Cortex of kidney (tissue), 1 donor: ENCODE measurements at places on chromosomes 1 and 21.

DNA sequence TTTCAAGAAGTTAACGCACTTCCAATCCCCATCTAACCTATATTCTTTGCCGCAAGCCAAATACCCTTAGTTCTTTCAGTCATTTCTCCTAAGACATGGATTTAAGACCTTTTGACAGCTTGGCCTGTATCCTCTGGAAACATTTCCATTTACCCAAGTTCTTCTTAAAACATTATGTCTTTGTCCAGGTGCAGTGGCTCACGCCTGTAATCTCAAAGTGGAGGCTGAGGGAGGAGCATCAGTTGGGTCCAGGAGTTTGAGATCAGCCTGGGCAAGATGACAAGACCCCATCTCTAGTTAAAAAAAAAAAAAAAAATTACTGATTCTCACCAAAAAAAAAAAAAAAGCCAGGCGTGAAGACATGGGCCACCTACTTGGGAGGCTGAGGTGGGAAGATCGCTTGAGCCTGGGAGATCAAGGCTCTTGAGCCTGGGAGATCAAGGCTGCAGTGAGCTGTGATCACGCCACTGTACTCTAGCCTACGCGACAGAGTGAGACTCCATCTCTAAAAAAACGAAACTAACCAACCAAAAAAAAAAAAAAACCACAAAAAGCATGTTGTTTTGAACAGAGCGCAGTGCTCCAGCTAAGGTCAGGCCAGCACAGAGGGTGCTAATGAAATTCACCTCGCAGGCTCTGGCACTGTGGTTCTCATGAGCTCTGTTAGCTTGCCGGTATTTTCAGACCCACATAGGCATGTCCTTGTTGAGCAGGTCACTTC, 36.0 kb downstream of the NUAK2 start:
- no peak for DNase-seq

- DNase-seq = no peak
Observed at GRCh38 chr1:219465212-219466093, 147.5 kb downstream of the ZC3H11B start.

- DNase-seq = no peak
Observed at GRCh38 chr1:206455666-206456344, 14.5 kb upstream of the IKBKE start.

GRCh38 chr1:171219346-171220080, 28.8 kb upstream of the FMO1 start:
- DNase-seq = no peak

DNA sequence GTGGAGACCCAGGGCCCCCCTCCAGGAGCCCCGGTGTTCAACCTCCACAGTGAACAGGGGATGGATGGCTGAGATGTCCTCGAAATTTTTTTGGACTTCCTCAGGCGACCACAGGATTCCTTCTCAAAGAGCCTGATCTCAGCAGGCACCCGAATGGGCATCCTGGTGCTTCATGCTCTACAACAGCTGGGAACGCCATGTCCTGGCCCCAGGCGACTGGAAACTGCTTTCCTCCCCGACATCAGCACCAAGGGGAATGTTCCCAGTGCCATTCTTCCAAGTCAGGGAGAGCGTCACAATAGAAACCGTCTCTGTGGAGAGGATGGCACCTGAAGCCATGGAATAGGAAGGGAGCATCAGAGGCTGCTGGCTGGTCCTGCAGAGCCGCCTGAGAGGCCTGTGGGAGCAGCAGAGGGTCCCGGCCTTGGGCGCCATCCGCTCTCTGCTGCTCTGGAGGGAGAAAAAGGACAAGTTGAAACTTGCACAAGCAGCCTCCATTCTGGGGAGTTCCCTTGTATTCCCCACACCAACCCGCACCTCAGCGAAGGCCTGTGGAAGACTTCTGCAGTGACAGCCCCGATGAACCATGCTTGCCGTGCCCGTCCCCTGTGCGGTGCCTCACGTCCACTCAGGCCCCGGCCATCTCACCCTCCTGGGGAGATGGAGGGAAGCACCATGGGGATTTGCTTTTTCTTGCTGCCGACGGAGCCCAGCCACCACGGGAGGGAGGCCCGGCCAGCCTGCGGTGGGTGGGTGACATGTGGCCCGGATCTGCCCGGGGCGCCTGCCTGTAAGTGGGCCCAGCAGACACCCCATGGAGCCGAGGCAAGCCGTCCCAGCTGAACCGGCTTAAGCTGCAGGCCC, 2.3 kb upstream of the ADARB1 start:
- no peak for DNase-seq

DNA sequence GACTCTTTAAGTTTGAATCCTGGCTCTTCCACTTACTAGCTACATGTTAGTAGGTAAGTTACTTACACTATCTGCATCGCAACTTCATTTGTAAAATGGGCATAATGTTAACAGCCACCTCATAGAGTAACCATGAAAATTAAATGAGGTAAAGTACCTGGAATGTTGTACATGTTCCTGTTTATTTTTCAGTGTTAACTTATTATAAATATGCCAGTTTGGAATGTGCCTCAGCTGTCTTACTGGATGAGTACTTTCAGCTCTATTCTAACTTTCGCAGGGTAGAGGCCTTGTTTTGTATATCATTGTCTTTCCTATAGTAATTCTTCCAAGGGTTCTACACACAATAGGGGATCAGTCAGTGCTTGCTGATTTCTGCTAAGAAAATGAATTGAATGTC, 167.4 kb downstream of the DUSP10 start:
- DNase-seq = no peak

DNA sequence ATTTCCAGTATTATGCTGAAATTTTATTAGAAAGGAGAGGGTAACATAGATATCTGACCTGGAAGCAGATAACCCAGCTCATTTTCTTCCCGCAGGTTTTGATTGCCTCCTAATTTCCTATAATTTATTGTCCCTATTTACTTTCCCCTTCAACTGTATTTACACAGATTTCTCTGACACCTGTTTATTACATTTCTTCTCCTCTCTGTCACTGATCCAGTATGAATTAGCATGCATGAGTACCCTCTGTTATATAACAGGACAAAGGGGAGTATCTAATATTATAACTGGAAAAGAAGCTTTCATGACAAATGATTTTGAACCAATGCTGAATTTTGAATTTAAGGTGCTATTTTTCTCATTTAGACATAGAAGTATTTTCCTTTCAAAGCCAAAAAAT, 37.4 kb downstream of the DENND1B start:
- no peak for DNase-seq

DNA sequence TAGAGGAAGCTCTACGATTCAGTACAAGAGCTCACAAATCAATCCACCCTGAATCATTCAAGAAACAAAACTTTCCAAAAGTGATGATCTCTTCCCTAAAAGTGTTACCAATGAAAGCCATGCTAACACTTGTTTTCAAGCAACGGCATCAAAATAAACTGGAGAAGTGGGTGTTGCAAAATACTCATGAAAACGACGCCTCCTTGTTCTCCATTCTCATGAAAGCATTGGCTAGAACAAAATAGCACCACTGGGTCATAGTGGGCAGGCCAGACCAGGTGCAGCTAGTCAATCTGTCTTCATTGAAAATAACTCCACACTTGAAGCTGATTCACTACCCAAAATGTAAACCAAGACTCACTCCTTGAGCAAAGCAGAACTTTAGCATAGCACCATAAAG, 4.3 kb downstream of the TIAM1 start:
- DNase-seq = no peak

- DNase-seq = no peak
Observed at GRCh38 chr1:237041795-237042525, at the start of gene RYR2. Gene RYR2, plus strand, starts transcription at chr1:237042184. Its CDS starts 338 bp downstream, at chr1:237042522.

DNA sequence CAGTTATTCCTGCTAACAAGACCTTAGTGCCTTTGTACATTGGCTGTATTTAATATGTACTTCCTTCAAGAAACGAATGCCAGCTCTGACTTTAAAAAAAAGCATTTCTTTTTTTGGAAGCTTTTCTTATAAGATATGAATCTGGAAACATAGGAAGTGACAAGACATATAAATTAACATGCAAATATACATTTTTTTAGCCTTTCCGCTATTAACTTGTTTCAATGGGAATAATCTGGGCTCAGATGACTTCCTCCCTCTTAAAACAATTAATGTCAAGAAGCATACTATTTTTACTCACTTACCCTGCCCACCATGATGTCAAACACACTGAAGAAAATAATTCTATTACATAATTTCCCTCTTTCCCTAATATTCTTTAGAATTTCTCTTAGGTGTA, 1.4 kb downstream of the DENND1B start:
- DNase-seq = no peak

GRCh38 chr1:247825362-247825761, 1.4 kb upstream of the OR14A16 start:
- DNase-seq = no peak
